ENCODE measurements at places on chromosomes 16 and 17.

- DNase-seq: peak; percentile 50
Observed at GRCh38 chr17:40015005-40015997, at the start of gene CSF3. Gene CSF3, plus strand, starts transcription at chr17:40015440. Its CDS starts 35 bp downstream, at chr17:40015475.

GRCh38 chr16:27547134-27547533 lies 2.6 kb downstream of the GTF3C1 start:
- DNase-seq: no peak

DNA sequence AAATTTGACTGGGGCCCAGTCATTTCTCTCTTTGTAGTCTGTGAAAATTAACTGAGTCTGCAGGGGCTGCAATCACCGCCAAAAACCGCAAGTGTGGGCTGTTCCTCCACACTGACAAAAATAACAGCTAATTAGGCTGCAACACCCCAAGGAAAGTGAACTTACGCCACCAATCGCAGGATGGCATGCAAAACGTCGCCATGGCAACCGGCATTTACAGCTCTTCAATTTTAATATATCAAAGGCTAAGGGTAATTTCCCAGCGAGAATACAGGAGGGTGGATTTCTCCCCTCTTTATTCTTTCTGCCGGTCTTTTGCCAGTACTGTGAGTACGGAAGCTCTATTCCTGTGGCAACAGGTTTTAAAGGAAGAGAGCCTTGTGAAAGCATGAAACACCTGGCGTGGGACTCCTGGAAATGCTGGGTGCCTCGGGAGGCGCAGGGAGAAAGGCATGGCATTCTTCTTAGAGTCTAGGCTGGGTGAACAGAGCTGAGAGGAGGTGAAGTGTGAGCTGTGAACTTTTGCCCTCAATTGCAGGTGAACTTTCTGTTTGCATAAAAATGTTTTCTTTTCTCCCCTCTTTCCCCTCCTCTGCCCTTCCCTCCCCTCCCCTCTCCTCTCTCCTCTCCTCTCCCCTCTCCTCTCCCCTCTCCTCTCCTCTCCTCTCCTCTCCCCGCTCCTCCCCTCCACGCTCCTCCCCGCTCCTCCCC lies 399.7 kb downstream of the XYLT1 start:
- peak; percentile 99 for DNase-seq

GRCh38 chr16:84883301-84883700 lies 63.5 kb downstream of the CRISPLD2 start:
- no peak for DNase-seq

GRCh38 chr17:38867179-38867967 lies 2.5 kb upstream of the LASP1 start:
- DNase-seq: peak; percentile 83

- no peak for DNase-seq
Observed at GRCh38 chr16:85573045-85573695, 40.0 kb upstream of the GSE1 start.

- no peak for DNase-seq
Observed at GRCh38 chr17:58088624-58089023, 5.4 kb downstream of the DYNLL2 start.

DNA sequence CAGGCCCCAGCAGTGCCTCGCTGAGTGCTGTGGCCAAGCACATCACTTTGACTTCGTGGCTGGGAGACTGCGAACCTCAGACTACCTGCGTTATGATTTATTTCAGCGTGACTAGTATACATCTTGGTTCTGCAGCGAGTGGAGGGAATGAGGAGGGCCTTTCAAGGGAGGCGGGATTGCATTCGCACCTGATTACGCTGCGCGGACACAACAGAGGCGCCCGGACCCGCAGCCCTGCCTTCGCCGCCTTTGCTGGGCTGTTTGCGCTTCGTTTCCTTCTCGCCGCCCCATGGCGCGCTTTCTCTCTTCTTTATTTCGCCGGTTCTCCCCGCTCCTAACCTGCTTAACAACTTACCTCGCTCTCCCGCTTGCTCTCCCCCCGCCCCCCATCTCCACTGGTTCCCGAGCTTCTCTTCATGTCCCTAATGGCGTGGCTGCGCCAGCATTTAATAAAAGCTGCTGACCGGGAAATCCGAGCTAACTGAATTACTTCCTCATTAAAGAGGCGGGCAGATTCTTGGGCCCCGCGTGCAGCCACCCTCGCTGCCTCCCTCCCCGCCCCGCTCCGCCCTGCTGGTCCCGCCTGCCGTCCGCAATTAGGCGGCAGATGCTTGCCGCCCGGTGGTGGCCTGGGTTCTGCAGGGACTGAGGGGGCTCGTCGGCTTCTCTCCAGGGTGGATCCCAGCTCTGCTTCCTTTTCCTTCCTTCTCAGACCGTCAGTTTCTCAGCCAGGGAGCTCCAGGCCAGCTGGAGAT lies 257.6 kb upstream of the SDK2 start:
- DNase-seq: peak; percentile 41

- DNase-seq: no peak
Observed at GRCh38 chr17:74148901-74149596, 54.4 kb upstream of the RPL38 start.

- no peak for DNase-seq
Observed at GRCh38 chr16:58009856-58010416, 8.7 kb downstream of the USB1 start.

DNA sequence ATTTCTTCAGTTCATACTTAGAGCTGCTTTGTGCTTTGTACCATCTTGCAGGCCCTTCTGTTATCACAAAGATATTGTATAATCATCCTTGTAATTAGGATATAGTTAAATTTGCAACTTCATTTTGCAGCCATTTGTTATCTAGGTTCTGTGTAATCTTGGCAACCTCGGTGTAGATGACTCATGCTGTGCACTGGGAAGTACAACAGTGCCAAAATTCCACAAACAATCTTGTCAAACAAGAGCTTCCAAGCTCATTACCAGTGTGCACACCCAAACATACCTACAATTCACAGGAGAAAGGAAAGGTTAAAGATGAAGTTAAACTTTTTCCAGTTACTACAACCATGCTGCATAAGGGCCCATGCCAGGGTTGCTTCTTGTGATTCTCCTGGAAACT lies 1231.8 kb downstream of the CDH11 start:
- no peak for DNase-seq

- no peak for DNase-seq
Observed at GRCh38 chr16:5615868-5616642, 518.5 kb upstream of the EEF2KMT start.

DNA sequence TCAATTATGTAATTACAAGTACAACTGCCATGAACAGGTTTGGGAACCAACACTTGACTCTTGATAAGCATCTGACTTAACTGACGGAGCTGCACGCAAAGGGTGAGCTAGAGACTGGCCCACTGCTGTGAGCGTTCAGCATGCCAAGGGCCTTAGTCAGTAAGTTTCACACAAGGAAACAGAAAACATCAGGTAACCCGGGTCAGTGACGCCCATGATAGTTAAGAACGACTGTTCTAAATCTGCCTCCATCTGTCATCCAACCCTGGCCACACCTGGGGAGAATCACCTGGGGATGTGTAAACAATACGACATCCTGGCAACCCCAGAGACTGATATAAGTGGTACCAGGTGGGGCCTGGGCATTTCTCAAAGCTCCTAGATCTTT lies 12.3 kb downstream of the SMIM5 start:
- peak; percentile 92 for DNase-seq

DNA sequence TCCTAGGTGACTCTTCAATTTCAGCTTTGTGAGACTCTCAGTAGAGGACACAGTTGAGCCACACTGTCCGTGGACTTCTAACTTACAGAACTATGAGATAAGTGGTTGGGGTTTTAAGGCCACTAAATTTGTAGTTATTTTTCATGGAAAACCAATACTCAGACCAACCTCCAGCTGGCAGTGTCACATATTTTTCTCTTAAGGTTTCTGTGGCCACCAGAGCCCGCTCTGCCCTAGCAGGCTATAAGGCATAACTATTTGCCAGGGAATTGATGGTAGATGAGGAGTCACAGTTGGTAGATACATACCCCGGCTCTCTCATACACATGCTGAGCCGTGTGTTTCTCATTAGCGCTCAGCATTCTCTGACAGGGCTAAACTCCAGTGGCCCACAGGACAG lies 336.8 kb upstream of the MON1B start:
- no peak for DNase-seq

- no peak for DNase-seq
Observed at GRCh38 chr16:69049603-69050375, 55.7 kb upstream of the HAS3 start.

DNA sequence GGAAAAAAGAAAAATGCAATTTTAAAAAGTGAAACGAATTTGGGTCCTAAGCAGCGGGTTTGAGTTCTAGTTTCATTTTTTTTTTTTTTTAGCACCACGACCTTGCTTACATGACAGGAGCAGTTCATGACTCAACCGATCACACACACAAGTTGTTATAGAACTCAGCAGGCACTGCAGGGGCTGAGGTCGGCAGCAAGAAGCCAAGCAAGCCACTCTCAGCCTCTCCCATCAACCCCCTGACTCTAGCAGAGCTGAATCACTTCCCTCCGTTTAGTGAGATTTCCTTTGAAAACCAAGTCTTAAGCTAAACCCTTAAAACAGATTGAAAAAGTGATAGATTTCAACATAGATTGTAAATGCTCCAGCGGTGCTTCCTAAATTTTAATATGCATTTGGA lies 520.8 kb downstream of the HAPSTR1 start:
- DNase-seq: no peak

DNA sequence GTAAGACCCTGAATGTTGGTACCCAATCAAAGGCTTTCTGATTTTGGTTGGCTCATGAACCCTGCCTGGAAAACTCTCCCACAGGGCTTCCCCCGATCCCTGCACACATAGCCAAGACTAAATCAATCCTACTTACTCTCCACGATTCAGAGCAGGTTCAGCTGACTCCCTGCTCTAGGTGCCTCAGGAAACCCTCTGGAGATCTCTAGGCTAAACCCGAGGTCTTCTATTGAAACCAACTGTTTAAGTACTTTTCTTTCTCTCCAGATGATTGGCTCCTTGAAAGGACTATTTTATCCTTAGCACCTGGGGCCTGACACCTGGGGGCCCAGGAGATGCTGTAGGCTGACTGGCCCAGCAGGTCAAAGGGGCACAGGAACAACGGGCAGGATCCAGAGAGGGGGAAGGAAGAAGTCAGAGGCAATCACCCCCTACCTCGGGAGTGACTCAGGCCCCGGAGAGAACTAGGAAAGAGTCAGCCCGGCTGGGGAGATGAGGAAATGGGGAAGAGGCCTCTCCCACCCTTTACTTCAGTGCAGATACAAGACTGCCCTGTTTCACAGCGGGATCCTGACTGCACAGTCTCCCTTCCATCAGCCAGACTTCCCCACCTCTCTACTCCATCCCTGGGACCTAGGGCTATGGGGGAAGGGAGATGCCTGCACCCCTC lies 2.0 kb downstream of the TBC1D10B start:
- peak; percentile 36 for DNase-seq

- DNase-seq: no peak
Observed at GRCh38 chr17:42850954-42851353, at the start of gene AOC3. Gene AOC3, plus strand, starts transcription at chr17:42851199. Its CDS starts 145 bp downstream, at chr17:42851344.

GRCh38 chr17:48575066-48575582 lies 3.0 kb downstream of the HOXB4 start:
- DNase-seq: no peak

- no peak for DNase-seq
Observed at GRCh38 chr16:81544700-81545271, 100.2 kb downstream of the CMIP start.

DNA sequence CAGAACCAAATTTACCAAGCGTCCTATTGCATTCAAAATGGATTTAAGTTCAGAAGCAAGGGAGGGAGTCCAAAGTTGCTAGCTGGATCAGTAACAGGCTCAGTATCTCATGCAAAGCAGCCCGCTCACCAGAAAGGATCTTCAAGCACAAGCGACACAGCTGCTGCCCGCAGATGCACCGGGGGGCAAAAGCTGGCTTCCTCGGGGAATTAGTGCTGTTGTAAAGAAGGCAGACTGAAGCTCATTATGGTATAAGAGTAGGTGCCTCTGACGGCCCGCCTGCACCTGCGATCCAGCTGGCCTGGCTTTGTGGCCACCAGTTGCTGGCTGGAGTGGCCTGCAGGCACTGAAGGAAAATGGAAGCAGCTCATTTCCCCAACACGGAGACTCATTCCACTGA lies 128.4 kb upstream of the RCVRN start:
- DNase-seq: no peak

DNA sequence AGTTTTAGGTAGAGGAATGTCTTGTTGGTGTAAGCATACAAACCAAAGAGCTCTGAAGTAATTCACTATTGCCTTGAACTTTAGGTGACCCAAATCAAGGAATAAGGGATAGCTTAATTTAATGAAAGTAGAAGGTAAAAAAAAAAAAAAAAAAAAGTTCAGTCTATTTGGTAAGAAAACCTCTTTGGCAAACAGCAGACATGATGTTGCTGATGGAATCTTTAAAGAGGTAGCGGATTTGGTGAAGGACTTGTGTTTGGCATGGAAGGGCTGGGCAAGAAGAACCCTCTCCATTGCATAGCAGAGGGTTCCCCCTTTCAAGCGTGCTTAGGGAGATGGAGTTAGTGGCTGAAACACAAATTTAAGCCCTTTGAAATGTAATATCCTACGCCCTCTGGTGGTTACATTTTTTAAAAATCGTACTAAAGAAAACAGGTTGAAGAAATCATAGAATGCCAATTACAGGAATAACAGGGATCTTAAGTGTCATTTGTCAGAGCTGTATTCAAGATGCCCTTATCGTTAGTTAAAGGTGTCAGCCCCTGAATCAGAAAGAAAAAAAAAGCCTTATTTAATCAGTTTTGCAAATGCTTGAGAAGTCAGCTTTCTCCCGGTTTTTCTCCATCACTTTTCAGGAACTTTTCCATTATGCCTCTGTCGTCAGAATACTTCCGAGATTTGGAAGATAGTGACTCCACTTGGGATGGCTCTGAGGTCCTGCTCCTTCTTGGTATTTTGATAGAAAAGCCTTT lies 383.1 kb downstream of the KCNJ2 start:
- DNase-seq: peak; percentile 83

GRCh38 chr16:85062323-85062722 lies 34.7 kb downstream of the KIAA0513 start:
- no peak for DNase-seq

DNA sequence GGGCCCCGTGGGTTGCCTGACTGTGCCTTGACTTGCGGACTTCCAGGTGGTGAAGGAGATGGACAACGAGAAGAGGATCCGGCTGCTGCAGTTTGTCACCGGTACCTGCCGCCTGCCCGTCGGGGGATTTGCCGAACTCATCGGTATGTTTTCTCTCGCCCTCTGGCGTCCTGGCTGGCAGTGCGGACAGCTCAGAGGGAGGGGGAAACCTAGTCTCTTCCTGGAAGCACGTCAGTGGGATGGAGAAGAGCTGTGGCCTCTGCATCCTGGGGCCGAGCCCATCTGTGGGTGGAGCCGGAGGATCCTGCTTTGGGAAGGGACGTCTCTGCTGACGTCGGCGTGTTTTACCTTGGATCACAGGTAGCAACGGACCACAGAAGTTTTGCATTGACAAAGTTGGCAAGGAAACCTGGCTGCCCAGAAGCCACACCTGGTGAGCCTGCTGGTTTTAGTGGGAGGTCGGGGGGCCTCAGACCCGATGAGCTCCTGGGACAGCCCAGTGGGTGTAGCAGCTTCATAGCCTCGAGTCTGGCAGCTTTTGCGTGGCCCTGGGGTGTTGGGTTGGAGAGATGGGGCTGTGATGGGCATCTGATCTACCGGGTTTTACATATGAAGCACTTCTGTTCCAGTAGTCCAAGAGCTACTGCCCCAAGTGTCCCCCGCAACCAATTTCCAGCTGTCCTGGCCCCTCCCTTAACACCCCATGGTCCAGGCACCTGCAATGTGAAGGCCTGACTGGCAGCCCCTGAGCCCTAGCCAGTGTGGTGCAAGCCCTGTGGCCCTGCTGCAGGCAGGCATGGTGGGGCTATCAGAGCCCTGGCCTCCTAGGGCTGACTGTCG lies 11.9 kb upstream of the CLEC18A start:
- DNase-seq: no peak

- no peak for DNase-seq
Observed at GRCh38 chr17:48553190-48553547, 8.3 kb upstream of the HOXB2 start.

GRCh38 chr16:73793260-73793659 lies 503.4 kb upstream of the PSMD7 start:
- DNase-seq: no peak

Data from NCI-H510A treated with DMSO at 0.1 percent for 48 hours (cell line).